A549 treated with RU486 at 1 μM for 4 hours (cell line): ENCODE measurements at places on chromosomes 1 and 21. TPM values are rescaled to one million over a fixed set of nuclear protein-coding genes. Genes with fewer than 3 reads are reported as not detected.

Gene SPRR2E
- total RNA-seq: not detected in 5 replicates

Gene PGLYRP3
- total RNA-seq: not detected in 5 replicates

Gene PCAT6
- 2.8 to 4.5 TPM (median 3.1 TPM) in 5 replicates for total RNA-seq

Gene KDF1
- total RNA-seq: 0.15 TPM in 1 of 5 replicates, not detected in the others

Gene PROK1
- total RNA-seq: not detected in 5 replicates

Gene PROX1
- total RNA-seq: 0.05 to 0.16 TPM (median 0.13 TPM) in 5 replicates
